Brain microvascular endothelial cell (primary cell): ENCODE measurements at places on chromosomes 13 and 19.

DNA sequence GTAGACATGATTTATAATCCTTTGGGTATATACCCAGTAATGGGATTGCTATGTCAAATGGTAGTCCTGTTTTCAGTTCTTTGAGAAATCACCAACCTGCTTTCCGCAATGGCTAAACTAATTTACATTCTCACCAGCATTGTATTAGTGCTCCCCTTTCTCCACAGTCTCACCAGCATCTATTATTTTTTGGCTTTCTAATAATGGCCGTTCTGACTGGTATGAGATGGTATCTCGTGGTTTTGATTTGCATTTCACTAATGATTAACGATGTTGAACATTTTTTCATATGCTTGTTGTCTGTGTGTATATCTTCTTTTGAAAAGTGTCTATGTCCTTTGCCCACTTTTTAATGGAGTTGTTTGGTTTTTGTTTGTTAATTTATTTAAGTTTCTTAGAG is 165.1 kb downstream of the PDS5B start:
- DNase-seq: no peak

DNA sequence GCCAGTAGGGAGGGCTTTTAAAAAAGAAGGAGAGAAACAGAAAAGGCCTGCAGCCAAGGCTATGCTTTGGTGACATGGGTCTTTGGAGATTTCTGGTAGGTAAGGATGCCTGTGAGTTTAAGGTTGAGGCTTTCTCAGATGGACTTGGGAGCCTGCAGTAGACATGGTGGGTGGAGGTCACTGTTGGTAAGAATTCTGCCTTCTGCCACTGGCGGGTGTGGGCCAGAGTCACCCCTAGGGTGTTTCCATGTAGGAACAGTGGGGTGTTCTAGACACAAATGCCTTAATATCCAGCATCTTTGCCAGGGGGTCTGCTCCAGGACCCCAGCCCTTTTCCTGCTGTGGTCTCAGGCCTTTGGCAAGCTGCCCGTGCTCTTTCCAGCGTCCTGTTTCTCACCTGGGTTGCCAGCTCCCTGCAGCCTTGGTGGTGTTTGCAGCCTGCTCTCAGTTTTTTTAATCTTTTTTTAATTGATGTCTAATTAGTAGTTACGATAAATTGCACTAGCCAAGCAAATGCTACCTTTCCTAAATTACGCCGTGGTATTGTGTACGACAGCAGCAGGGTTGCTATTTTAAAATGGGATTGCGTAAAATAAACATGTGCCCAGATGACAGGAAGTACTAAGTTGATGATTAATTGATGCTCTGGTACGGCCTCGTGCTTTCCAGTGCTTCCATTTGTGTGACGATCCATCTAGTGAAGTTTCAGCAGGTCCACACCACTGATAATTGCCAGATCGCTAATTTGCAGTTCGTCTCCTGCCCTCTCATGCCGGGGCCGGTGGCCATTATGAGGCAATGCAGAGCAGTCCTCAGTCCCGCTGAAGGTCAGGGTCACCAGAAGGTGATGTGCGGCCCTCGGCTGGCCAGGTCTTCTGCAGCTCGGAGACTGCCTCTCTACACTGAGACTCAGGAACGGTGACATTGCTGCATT is 35.3 kb upstream of the NPAS1 start:
- DNase-seq: peak; percentile 65

DNA sequence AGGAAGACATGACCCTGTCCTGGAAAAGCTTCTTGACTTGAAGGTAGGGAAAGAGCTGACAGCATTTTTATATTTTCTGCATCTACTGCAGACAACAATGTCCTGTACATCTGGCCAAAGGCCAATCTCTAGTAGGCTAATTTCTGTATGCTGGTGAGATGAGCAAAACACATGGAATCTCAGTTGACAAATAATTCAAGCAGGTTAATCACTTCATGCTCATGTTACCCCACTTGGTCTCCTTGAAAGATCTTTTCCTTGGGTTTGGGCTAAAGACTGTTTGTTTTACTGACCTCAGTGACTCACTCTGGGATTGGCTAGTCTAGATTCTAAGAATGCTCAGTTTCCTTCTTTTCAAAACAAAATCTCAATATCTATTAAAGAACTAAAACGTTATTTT is 298.8 kb downstream of the LMO7 start:
- DNase-seq: peak; percentile 25

GRCh38 chr13:91739751-91740150 is 341.3 kb downstream of the GPC5 start:
- no peak for DNase-seq

- no peak for DNase-seq
Measured at GRCh38 chr13:25241007-25241406, 46.3 kb downstream of the MTMR6 start.

DNA sequence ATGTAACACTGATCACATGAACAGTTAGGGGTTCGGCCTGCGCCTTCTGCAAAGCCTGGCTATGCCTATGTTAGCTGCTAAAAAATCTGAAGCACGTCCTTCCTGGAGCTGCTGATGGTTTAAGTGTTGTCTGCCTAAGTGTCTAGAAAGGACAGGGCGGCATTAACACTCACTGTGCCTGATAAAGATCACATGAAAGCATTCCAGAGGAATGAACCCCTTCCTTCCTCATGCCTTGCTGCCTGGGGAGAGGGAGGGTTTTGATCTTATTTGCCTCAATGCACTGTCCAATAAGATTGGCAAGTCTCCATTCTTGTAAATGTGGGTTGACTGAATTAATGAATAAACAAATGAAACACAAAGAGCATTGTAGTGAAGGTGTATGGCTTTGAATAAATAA is 5.2 kb downstream of the DOCK9 start:
- peak; percentile 88 for DNase-seq

- DNase-seq: no peak
Measured at GRCh38 chr19:56712611-56713276, 41.2 kb upstream of the ZNF835 start.

- DNase-seq: no peak
Measured at GRCh38 chr13:29893438-29893837, 43.0 kb upstream of the UBL3 start.

- DNase-seq: peak; percentile 88
Measured at GRCh38 chr19:45444318-45445041, 20.8 kb upstream of the ERCC1 start.

DNA sequence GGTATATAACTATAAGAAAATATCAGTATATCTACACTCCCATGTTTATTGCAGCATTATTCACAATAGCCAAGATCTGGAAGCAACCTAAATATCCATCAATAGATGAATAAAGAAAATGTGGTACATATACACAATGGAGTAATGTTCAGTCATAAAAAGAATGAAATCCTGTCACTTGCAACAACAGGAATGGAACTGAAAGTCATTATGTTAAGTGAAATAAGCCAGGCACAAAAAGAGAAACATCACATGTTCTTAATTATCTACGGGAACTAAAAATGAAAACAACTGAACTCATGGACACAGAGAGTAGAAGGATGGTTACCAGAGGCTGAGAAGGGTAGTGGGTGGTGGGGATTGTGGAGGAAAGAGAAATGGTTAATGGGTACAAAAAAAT is 665.2 kb downstream of the TBC1D4 start:
- DNase-seq: no peak

GRCh38 chr13:112690283-112690929 is 568 bp downstream of the ATP11A start:
- DNase-seq: no peak

DNA sequence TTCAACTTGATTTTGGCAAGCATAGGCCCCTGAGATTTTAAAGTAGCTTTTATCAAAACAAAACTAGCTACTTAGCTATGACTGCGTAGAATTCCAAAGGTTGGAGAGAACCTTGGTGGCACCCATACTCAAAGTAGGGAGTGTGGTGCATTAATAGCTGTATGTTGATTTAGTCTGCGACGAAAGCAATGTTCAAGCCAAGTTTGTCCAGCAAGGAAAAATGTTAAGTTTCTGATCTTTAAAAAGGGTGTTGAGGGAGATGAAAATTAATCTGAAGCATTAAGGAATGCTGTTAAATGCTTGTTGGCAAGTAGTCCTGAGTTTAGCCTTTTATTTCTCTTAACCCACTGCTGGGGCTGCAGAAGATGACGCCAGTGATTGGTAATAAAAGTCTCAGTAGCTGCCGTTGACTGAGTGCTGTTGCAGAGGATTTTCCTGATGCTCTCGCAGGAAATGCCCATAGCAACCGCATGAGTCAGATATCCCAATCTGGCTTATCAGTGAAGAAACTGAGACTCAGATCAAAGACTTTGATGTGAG is 75.9 kb upstream of the RNF113B start:
- peak; percentile 91 for DNase-seq

DNA sequence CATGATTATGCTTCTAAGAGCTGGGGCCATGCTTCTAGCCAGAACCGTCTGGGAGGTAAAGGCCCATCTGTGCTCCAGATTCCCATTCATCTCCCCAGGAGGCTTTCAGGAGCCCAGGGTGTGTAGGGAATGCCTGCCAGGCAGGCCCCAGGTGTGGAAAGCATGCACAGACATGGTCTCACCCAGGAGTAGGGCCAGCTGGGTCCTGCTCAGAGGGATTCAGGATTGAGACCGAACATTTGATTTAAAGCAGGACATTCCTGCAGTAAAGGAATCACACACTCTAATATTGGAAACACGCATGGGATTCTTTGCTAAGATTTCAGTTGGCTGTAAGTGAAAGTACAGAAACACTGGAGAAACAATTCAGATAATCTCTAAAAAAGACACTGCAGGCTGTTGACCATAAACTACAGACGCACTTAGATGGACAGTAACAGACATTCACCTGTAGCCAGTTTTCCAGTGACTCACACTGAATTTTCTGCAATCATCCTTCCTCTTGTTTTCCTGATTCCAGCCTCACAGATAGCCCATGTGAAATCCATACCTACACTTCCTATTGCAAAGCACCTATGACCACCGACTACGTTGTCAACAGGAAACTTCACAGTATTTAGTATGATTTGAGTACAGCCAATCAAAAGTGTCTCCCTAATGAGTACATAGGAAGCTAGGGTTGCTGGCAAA is 257.8 kb downstream of the TBC1D4 start:
- no peak for DNase-seq

- DNase-seq: peak; percentile 7
Measured at GRCh38 chr13:64371045-64371444, 2859.1 kb downstream of the PCDH9 start.

DNA sequence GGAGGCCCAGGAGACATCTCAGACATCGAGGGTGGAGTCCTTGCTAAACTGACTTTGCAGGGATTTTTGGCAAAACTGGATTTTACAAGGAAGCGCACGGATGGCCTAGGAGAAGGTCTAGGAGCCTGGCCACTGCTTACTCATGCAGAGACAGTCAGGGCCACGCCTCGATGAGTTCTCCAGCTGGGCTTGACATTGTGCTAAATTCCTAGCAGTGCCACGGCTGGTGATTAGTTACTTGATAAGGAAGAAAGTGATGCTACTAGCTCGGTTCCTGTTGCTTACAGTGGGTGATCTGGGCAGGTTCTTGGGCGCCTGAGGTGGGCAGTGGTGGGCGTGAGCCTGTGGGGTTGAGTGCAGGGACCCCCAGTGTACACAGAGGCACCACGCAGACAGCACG is 143.4 kb downstream of the SOX1 start:
- no peak for DNase-seq

GRCh38 chr19:14835011-14835410 is at the start of the genes OR7A5 and OR7C1:
Gene OR7A5 (minus strand): TSS chr19:14835185. CDS start chr19:14828241, 6,944 bp downstream.
Gene OR7C1 (minus strand): TSS chr19:14835185. CDS start chr19:14800136, 35,049 bp downstream.
- no peak for DNase-seq

GRCh38 chr13:77522444-77522843 is 13.1 kb upstream of the SCEL start:
- no peak for DNase-seq

GRCh38 chr19:34508540-34508939 is 27.0 kb downstream of the WTIP start:
- no peak for DNase-seq

DNA sequence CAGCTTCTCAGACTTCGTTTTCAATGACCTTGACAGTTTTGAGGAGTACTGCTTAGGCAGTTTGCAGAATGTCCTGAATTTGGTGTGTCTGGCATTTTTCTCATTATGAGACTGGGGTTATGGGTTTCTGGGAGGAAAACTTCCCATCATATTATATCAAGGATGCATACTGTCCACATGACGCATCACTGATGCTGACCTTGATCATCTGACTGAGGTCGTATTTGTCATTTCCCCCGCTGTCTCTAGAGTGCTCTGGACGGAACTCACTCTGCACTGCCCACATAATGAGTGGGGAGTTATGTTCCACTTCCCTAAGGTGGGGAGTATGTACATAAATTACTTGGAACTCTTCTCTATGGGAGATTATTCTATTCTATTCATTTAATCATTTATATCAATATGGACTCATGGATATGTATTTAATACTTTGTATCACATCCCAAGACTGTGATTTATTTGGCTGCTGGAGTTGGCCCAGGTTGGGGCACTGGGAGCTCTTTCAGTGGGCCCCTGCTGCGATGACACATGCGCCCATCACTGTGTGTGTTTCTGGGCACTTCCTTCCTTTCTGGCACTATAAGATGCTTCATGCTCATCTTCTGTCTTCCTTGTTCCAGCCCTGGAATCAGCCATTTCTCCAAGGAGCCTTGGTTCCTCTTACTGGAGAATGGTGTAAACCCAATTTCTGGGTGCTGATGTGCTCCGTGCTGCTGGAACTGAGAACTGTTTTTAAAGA is 138.6 kb downstream of the MIPEP start:
- peak; percentile 90 for DNase-seq

GRCh38 chr13:73131247-73131646 is 72.4 kb downstream of the KLF5 start:
- no peak for DNase-seq

- DNase-seq: peak; percentile 71
Measured at GRCh38 chr13:27375686-27376326, 48.6 kb upstream of the GTF3A start.

GRCh38 chr13:49503951-49504350 is 8.2 kb downstream of the PHF11 start:
- no peak for DNase-seq

GRCh38 chr19:46133101-46133627 is 8.7 kb upstream of the IGFL3 start:
- DNase-seq: peak; percentile 85

GRCh38 chr13:93726173-93726957 is 499.8 kb downstream of the GPC6 start:
- DNase-seq: no peak
